Eye (tissue), 1 donor: ENCODE measurements at places on chromosomes 4 and X.

DNA sequence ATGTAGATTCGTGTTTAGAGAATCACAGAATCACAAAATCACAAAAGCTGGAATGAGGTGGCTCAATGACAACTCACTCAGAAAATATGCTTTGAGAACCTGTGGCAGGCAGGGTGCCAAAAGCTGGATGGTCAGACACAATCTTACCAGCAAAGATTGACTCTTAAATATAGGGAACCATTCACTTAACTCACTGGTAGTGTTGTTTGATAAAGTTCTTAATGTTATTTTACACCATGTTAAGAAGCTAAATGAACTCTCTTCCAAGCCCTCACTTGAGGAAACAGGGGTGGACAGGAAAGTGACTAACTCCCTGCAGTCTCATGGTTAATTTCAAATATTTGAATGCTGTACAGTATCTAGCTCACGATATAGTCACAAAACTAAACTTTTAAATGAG is 5.7 kb upstream of the SCOC start:
- DNase-seq: no peak

GRCh38 chr4:41212616-41213203 is 1.6 kb downstream of the APBB2 start:
- peak; percentile 58 for DNase-seq

- no peak for DNase-seq
Measured at GRCh38 chr4:182339221-182339641, 96.0 kb downstream of the TENM3 start.

- no peak for DNase-seq
Measured at GRCh38 chr4:152448854-152449253, 87.0 kb downstream of the FBXW7 start.

- DNase-seq: no peak
Measured at GRCh38 chr4:146255463-146255862, 41.1 kb downstream of the REELD1 start.

DNA sequence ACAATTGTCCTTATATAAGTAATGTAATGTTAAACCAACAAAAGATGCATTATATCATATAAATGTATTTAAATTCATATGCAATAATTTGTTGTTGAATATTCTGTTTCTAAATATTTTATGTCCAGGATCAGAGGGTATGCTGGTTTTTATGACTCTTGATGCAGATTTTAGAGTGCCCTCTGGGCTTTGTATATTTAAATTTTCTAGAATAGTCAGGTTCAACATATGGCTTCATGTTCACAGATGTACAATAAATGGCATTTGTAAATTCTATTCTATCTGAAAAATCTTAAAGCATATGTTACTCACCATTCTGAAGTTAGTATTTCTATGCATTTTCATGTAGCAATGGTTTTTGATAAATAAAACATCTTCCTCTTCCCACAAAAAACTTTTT is 1555.4 kb downstream of the PCDH18 start:
- DNase-seq: no peak

DNA sequence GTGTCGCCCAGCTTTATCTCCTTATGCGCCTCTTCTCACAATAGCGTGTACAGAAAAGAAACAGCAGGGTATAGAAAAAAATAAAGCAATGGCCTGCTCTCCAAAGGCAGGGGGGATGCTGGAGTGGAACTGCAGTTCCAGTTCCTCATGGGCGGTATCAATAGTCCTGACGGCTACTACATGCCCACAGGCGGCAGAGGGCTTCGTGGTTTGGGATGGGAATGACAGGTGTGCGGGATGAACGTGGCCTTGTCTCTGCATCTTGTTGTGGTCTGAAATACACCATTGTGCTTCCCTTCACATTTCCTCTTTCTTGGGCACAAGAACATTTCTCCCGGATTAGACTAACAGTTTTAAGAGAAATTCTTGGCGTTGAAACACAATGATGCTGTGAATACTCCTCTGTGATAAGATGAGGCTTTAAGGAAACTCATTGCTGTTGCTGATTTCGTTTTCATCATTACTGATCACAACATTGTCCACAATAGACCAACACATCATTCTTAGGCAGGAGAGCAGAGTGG is 124.1 kb upstream of the IGFBP7 start:
- no peak for DNase-seq

DNA sequence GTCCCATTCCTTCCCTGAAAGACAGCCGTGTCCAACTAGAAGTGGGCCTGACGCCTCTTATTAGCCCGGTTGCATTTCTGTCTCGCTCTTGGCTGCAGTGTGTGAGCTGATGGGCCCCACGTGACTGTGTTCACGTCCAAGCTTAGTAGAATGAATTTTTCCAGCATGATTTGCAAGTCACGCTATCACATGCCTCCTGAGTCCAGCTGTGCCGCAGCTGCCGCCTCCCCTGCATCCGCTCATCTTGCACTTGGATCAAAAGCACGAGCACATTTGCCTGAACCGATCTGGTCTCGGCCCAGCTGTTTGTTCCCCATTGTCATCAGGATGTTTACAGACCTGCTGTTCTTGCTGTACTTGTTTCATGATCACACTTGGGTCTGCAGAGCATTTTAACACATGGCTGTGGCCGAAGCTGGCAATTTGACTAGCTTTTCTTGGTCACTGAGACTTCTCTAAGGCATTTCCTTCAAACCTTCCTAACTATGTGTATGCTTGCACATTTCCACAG is 126.5 kb downstream of the KIT start:
- DNase-seq: peak; percentile 83

DNA sequence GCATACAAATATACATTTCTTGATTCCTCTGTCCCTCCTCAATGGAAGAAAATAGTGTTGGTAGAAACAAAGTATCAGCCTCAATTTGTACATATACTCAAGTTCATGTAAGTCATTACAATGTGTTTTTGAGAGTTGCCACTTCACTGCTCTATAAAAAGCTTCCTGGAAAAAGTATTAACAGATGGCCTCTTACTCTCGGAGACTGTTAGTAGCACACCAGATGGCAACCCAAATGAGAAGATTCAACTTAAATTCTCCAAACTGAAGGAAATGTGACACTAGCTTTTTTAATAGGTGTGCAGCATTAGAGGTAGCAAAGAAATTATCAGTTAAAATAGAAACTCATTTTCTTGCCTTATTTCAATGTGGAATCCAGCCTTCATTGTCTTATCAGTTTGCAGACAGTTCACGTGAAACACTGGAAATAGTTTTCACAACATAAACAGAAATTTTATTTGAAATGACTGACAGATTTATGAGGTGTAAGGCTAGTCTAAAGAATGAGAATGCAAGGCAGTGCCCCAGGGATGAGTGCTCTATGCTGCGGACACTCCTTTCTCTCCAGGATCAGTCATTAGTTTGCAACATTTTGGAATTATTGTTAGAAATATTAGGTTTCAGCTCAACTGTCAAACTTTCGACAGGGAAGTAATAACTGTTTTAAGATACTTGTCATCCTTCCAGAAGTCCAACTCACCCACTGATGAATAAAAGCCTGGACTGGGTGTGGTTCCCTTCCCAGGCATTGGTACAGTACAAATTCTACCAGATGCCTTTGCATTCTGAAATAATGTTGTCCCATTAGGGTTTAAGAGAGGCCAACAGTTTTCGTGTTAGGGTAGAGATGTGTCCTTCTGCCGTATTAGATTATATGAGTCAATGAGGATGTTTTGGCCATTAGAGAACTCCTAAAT is 50.9 kb downstream of the IDS start:
- no peak for DNase-seq

DNA sequence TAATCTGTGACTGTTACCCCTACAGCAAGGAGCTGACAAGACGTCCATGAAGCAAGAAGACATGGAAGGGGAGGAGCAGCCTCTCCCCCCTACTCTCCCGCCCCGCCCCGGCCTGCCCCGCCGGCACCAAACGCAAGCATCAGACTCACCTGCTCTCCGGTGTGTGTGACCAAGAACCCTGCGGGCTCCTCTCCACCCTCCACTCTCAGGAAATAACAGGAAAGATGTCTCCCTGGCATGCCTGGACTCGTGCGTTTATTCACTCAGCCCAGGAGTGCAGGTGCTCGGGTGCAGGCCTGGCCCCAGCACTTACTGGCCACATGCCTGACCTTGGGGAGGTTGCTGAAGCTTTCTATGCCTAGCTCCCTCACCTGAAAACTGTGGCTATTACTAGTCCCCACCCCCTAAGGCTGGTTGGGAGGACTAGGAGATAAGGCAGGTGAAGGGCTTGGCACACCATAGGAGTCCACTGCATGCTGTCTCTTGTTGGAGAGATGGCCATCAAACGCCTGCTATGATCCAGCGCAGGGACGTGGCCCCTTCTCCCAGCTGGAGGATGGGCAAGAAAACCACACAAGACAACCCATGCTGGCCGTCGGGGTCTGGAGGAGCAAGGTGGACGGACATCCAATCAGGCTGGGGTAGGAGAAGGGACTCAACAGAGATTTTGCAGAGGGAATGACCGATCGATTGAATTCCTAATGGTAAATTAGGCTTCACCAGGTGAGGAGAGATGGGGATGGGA is 34.9 kb upstream of the CLDN24 start:
- DNase-seq: no peak

DNA sequence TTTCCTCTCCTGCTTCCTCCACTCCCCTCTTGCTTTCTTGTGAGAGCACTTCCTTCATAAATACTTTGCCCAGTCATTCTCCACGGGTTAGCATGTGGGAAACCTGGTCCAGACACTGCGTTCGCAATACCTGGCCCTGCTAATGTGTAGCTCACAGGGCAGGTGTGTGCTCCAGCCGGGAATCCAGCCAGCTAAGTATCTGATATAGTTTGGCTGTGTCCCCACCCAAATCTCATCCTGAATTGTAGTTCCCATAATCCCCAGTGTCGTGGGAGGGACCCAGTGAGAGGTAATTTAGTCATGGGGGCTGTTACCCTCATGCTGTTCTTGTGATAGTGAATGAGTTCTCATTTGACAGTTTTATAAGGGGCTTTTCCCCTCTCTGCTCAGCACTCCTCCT is 32.2 kb upstream of the STX18 start:
- no peak for DNase-seq

- no peak for DNase-seq
Measured at GRCh38 chr4:1622956-1623355, 61.2 kb downstream of the FAM53A start.

DNA sequence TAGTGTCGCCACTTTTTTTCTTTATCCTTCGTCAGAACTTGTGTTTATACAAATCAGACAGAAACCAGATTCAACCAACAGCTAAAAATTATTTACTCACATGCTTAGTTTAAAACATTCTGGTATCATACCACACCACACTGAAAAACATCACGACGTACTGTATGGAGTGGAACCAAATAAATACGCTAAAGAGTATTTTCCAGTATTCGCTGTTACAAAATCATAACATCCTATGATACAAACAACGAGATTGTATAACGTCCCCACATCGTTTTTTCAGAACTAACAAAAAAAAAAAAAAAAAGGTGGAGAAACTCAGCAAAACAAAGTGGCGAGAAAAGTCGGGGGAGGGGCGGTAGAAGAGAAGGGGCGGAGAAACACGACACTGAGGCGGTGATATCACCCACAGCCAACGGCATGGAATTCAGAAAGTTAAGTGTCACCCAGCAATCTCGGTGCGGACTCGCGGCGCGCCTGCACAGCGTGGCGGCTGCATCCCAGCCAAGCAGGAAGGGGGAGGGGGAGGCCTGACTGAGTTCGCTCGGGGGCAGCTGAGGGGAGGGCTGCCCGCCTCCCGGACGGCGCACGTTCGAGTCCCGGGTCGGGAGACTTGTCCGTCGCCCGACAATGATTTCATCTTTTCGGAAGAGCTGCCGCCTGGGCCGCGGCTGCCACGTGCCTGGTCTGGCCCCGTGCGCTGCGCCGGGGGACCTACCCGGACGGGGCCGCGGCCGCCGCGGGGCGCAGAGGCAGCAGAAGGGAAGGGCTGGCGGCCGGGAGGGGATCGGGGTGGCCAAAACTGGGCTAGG is 920 bp downstream of the SETD7 start:
- peak; percentile 95 for DNase-seq

GRCh38 chrX:126481916-126482315 is 70.7 kb downstream of the DCAF12L1 start:
- no peak for DNase-seq

GRCh38 chr4:170884969-170885570 is 795.3 kb upstream of the AADAT start:
- DNase-seq: no peak

DNA sequence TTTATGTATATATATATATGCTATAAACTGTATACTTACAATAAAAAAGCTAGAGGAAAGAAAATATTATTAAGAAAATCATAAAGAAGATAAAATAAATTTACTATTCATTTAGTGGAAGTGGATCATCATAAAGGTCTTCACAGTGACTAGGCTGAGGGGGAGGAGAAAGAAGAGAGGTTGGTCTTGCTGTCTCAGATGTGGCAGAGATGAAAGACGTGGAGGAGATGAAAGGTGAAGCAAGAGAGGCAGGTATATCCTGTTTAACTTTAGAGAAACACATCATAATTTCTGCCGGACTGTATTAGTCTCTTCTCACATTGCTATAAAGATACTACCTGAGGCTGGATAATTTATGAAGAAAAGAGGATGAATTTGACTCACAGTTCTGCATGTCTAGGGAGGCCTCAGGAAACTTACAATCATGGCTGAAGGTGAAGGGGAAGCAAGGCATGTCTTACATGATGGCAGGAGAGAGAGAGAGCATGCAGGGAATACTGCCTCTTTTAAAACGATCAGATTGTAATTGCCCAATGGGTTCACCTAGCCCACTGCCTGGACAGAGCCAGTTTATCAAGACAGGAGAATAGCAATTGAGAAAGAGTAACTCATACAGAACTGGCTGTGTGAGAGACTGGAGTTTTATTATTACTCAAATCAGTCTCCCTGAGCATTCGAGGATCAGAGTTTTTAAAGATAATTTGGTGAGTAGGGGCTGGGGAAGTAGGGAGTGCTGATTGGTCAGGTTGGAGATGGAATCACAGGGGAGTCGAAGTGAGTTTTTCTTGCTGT is 22.1 kb upstream of the RRAGB start:
- no peak for DNase-seq

GRCh38 chrX:136191171-136191570 is 43.8 kb downstream of the FHL1 start:
- DNase-seq: no peak

- peak; percentile 50 for DNase-seq
Measured at GRCh38 chr4:147090486-147090885, 144.8 kb upstream of the TTC29 start.

- DNase-seq: no peak
Measured at GRCh38 chrX:5145957-5146356, 1082.7 kb downstream of the NLGN4X start.

DNA sequence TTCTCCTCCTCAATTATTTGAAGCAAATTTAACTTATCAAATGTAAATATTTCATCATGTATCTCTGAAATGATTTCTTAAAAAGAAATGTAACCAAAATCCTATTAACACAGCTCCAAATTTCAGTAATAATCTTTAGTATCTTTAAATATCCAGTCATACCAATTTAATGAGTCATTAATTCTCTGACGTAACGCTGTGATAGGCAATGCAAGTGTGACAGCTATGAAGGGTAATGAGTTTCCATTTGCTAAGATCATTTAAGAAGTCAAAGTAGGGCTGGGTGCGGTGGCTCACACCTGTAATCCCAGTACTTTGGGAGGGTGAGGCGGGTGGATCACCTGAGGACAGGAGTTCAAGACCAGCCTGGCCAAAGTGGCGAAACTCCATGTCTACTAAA is 15.6 kb downstream of the RPS3A start:
- no peak for DNase-seq

GRCh38 chr4:183485411-183486160 is 19.3 kb upstream of the ING2 start:
- DNase-seq: no peak

- DNase-seq: peak; percentile 81
Measured at GRCh38 chr4:108166441-108167315, 2.1 kb downstream of the LEF1 start.

GRCh38 chr4:96108146-96108545 is 268.3 kb downstream of the PDHA2 start:
- no peak for DNase-seq

- DNase-seq: no peak
Measured at GRCh38 chr4:88751258-88752075, 53.8 kb upstream of the NAP1L5 start.
